SJSA1 (cell line): ENCODE measurements at places on chromosomes 1 and 21. TPM values are rescaled to one million over a fixed set of nuclear protein-coding genes. Genes with fewer than 3 reads are reported as not detected.

- H3K4me3 ChIP-seq: no peak overlapping the region
- DNase-seq: no peak
- H3K27ac ChIP-seq: no peak overlapping the region
These were observed 57.1 kb upstream of the C1orf87 start for GRCh38 chr1:60130703-60131102.

DNA sequence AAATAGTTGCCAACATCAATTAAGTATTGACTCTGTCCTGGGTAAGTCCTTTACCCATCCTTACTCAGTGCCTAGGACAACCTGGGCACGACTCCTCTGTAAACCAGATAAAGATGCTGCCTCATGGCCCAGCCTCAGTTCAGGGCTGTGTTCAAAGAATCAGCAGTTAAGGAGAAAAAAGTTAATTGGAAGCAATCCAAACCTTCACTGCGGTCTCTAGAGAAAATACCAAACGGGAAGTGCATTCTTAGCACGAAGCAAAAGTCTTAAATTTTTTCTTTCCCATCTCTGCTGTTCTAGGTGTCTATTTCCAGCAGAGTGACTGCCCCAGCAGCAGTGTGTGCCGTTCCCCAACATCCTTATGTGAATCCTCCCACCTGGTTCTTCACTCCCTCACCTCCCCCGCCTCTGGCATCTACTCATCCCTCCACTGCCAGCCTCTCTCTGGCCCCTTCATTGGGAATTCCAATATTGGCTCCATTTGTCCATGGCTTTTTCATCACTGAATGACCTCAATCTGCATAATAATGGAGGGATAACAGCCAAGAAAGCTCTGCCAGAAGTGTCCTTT, 23.2 kb downstream of the KANK4 start:
- DNase-seq: peak; percentile 70
- H3K27me3 ChIP-seq: no peaks in the 10 kb centered on the region
- H3K4me3 ChIP-seq: no peak overlapping the region
- H3K27ac ChIP-seq: no peak overlapping the region
- H3K4me1 ChIP-seq: peaks cover 12% of the 10 kb centered on the region

Gene MTF1
- total RNA-seq: 1.7 and 2.6 TPM in 2 replicates

GRCh38 chr1:221794079-221794670, 52.3 kb upstream of the DUSP10 start:
- H3K4me3 ChIP-seq: no peak overlapping the region
- H3K4me1 ChIP-seq: peaks cover 5% of the 10 kb centered on the region; the same call in 1 of the 2 replicates
- no peak overlapping the region for H3K27ac ChIP-seq
- no peaks in the 10 kb centered on the region for H3K27me3 ChIP-seq
- DNase-seq: no peak

DNA sequence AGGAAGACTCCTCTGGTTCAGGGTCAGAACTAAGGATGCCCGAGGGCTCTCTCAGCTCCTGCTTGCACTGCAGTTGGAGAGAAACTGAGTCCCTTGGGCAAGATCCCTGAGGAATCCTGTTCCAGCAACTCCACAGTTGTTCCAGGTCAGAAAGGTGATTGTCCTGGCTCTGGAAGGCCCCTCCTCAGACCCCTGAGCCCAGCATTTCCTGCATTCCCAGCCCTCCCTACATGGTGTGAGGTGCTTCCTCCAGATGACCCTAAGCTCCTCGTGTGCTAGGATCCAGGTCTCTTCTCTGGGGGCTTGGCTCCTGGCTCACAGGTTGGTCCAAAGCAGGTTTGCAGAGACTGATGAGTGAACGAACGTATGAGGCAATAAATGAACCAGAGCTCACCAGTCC, 11.5 kb downstream of the LDLRAD1 start:
- no peaks in the 10 kb centered on the region for H3K36me3 ChIP-seq
- no peak for DNase-seq
- no peaks in the 10 kb centered on the region for H3K4me1 ChIP-seq
- H3K27ac ChIP-seq: no peak overlapping the region
- no peak overlapping the region for H3K4me3 ChIP-seq
- peaks cover 1% of the 10 kb centered on the region; the same call in 1 of the 2 replicates for H3K27me3 ChIP-seq

GRCh38 chr1:15325375-15326085, 78.5 kb downstream of the FHAD1 start:
- no peak for DNase-seq
- peaks cover 49% of the 10 kb centered on the region for H3K4me1 ChIP-seq
- no peak overlapping the region for H3K4me3 ChIP-seq
- no peaks in the 10 kb centered on the region for H3K36me3 ChIP-seq
- peak overlapping the region; percentile 74 for H3K27ac ChIP-seq
- no peaks in the 10 kb centered on the region for H3K27me3 ChIP-seq

DNA sequence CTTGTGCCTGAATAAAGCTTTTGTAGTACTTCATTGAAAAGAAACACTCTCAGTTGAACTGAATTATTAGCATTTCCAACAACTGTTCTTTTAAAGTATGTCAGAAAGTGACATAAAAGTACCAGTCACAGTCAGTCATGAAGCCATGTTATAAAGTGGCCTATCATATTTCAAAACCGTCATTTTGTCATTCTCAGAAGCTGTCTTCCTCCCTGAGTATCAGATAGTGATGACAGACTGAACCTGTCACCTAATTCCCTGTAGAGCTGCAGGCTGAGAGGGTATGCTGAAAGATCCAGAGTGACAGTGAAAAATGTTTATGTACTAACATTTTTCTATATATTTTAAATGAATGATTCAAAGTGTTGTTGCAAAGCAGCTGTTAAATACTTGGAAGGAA, 1121.7 kb upstream of the PRMT6 start:
- no peak for DNase-seq
- no peaks in the 10 kb centered on the region for H3K36me3 ChIP-seq

Gene MAEL
- 0.05 TPM in 1 of 2 replicates, not detected in the other for total RNA-seq

Gene FCRL5
- not detected in 2 replicates for total RNA-seq

GRCh38 chr21:33455686-33456446, 23.9 kb downstream of the TMEM50B start:
- H3K27ac ChIP-seq: no peak overlapping the region
- no peaks in the 10 kb centered on the region for H3K27me3 ChIP-seq
- H3K4me3 ChIP-seq: no peak overlapping the region
- DNase-seq: no peak
- no peaks in the 10 kb centered on the region for H3K4me1 ChIP-seq

DNA sequence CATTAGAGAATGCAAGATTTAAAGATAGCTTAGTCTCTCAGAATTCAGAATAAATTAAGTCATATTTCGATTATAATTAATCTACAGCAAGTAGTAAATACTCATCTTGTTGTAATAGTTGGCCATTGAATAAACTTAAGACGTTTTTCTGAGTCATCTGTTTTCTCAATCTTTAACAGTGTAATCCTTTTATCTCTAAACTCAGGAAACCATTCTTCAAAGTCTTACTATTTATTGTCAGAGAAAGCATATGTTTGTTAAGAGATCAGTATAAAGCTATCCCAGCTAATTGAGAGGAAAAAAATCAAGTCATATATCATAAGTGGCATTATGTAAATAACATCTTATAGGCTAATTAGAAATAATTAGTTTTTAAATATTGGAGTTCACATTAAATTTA, 201.2 kb upstream of the ADAMTS5 start:
- no peak for DNase-seq
- no peak overlapping the region for H3K27ac ChIP-seq
- no peaks in the 10 kb centered on the region for H3K4me1 ChIP-seq
- no peaks in the 10 kb centered on the region for H3K27me3 ChIP-seq
- no peaks in the 10 kb centered on the region for H3K36me3 ChIP-seq
- H3K4me3 ChIP-seq: no peak overlapping the region

DNA sequence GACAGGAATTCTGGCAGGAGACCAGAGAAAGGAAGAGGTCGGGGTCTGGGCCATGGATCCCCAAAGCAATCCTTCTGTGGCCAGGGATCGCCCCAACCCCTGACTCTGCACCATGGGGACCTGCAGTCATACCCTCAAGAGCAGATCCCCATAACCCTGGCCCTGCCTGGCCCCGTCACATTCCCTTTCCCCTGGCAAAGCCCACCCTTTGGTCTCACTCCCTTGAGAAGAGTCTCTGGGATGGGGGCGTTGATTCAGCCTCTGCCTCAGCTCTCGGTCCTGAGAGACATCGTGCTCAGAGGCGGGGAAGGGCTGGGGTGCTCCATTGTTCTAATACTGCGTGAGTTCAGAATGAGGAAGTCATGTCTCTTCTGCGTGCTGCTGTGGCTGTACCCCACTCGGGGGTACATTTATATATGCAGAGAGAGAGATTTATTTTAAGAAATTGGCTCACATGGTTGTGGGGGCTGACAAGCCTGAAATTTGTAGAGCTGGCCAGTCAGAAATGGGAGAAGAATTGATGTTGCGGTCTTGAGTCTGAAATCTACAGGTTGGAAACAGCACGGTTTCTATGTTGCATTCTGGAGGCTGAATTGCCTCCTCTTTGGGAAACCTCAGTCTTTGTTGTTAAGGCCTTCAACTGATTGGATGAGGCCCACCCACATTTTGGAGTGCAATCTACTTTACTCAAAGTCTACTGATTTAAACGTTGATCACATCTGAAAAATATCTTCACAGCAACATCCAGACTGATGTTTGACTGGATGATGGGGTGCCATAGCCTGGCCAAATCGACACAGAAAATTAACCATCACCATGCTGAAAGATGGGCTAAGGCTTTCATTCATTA, 4.2 kb upstream of the PADI2 start:
- peaks cover 52% of the 10 kb centered on the region for H3K4me1 ChIP-seq
- no peaks in the 10 kb centered on the region for H3K36me3 ChIP-seq
- no peak overlapping the region for H3K4me3 ChIP-seq
- H3K27ac ChIP-seq: no peak overlapping the region

DNA sequence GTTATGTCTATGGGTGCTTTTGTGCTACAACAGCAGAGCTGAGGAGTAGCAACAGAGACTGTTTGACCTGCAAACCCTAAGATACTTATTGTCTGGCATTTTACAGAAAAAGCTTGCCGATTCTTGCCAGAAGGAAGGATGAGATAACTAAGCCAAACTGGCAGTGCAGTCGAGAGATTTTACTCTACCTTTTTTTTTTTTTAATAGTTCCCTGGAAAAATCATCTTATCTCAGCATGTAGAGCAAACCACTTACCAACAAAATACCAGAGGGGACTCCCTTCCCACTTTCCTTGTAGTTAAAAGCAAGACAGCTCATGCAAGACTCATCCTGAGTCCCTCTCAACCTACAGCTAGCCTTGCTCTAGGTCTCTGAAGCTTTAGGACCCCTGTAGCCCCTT, 132.9 kb downstream of the SYT2 start:
- H3K27ac ChIP-seq: peak overlapping the region; percentile 70
- H3K36me3 ChIP-seq: peaks cover 26% of the 10 kb centered on the region
- peak; percentile 48 for DNase-seq
- no peaks in the 10 kb centered on the region for H3K27me3 ChIP-seq
- no peak overlapping the region for H3K4me3 ChIP-seq

Gene S100A8
- not detected in 2 replicates for total RNA-seq
